ENCODE measurements at places on chromosomes 16 and 17.

DNA sequence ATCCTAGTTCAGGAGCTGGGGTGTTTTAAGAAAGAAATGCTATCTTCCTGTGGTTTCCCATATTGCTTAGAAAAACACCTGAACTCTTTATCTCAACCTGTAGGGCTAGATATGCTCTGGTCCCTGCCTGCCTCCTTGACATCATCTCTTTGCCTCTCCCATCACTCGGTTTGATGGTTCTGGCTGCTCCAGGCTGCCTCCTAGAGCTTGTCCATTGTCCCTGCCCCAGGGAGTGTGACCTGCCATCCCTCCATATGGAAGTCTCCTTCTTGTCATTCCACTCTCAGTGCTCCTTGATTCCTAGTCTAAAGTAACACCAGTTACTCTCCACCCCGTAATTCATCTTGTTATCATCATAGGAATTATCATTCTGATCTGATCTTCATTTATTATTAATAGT, 369.0 kb upstream of the EEF2KMT start:
- DNase-seq, result no peak

GRCh38 chr17:47674499-47674898, 19.5 kb upstream of the TBKBP1 start:
- no peak for DNase-seq

- DNase-seq, result no peak
These were observed 54.1 kb downstream of the IGF2BP1 start for GRCh38 chr17:49051269-49051668.

DNA sequence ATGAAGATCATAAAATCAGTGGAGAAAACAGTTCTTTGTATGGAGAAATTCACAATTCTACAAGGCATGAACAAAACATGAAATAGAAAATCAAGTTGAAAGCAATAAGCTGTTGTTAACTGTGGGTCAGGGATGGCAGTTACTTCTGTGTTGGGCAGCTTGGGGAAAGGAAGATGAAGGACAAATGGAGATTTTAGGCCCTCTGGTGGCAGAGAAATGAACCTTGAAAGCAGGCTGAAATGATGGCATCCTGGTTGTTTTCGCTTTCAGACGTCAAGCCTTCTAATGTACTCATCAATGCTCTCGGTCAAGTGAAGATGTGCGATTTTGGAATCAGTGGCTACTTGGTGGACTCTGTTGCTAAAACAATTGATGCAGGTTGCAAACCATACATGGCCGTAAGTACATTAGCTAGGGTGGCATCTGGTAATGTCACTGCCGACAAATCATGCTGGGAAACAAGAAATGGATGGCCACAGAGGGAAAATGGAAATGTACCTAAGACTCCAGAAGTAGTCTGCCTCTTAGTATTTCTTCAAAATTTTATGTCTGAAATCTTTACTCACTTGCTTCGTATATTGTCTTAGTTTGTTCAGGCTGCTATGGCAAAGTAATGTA, 108.9 kb downstream of the MAP2K6 start:
- DNase-seq, result no peak

DNA sequence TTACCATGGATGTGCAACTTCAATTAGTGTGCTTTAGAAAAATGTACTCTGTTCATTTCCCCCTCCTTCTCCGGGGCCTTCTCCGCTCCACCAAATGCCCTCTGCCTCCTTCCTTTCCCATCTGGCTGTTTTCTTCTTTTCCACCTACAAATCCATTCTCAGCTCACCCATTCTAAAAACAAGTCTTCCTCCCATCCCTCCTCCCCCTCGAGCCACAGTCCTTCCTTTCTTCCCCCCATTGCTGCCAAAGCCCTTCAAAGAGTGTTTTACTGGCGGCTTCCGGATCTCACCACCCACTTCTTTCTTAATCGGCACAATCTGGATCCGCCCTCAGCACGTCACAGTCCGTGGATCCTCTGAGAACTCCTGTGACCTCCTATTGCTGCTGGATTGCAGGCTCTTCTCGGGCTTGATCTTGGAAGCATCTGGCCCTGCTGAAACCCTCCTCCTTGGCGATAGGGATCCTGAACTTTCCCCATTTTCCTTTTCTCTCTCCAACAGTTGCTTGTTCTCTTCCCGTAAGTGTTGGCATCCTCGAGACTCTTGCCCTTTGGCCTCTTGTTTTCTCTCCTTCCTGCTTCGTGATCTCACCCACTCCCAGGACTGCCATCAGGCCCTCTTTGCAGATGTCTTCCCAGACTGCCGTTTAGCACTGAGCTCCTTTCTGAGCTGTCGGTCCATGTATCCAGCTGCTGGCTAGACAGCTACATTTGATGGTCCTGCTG, 36.0 kb upstream of the FBXO47 start:
- DNase-seq, result no peak

Measured in stimulated activated CD8-positive, alpha-beta memory T cell treated with anti-CD3 and anti-CD28 coated beads, Interleukin-12 subunit alpha, Interleukin-12 subunit beta, amount 100 ng/mL, for 4 hours (primary cell).